HT-29 (cell line): ENCODE measurements at places on chromosomes 6 and 20. TPM values are rescaled to one million over a fixed set of nuclear protein-coding genes. Genes with fewer than 3 reads are reported as not detected.

- no peak for DNase-seq
Measured at GRCh38 chr6:98833307-98834059, 891 bp upstream of the POU3F2 start.

- no peak for DNase-seq
Measured at GRCh38 chr20:45056473-45057173, 44.3 kb downstream of the KCNS1 start.

DNA sequence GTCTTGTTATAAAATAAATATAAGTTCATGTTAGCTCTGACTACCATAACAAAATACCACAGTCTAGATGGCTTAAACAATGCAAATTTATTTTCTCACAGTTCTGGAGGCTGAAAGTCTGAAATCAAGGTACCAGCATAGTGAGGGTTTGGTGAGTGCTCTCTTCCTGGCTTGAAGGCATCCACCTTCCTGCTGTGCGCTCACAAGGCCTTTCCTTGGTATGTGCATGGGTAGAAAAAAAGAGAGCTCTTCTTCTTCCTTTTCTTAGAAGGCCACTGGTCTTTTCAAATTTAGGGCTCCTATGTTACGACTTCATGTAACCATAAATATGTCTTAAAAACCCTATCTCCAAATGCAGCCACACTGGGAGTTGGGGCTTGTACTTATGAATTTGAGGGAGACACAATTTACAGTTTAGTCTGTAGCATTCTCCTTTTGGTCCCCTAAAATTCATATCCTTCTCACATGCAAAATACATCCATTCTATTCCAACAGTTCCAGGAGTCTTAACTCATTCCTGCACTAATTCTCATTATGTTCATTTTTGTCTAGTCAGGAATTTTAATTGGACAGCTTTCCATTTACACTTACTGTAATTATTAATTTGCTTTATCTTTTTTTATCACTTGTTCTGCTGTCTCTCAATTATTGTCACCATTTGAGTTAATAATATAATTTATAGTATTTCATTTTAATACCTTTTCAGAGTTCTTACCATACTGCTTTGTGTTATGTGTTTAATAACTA, 381.9 kb upstream of the EPHA7 start:
- DNase-seq, result no peak

DNA sequence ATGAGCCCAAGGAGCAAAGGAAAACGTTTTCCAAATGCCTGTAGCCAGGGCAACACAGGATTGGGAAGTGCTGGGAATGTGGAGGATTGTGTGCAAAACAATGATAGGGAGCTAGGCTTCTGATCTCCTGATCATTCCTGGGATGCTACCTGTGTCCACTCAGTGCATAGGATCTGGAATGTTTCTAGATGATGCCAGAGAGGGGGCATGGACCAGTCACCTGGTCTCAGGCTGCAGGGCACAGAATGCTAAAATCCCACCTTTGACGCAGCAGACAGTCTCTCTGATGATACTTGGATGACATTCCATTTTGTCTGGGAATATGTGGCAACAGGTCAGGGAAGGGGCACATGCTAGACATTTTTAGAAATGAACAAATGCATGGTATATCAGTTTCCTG, 128.9 kb downstream of the CLIC5 start:
- DNase-seq, result no peak

DNA sequence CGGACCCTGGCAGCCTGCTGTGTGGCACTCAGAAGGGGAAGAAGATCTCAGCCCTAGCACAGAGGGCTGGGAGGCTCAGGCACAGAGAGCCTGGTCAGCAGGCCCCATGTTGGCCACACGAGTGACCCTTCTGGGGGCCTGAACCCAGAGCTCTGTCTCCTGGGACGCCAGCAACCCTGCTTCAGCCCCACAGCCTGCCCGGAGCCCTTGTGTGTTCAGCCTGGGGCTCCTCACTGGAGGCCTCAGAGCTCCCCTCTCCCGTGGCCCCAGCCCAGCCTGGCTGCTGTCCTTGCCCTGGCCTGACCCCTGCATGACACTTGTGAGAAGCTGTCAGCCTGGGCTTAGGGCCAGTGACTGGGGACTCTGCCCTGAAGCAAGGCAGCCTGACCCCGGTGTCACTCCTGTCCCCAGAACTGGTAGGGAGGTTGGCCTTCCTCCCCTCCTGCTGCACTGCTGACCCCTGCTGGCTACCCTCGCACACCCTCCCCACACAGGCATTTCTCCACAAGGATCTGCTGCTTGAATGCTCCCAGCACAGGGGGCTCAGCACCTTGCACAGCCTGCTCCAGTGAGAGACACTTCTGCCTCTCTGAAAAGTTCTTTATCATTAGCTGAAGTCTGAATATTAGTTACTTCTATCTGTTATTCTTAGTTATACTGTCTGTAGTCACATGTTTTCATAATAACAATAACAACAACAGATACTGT, 15.4 kb upstream of the IP6K3 start:
- peak; percentile 73 for DNase-seq

DNA sequence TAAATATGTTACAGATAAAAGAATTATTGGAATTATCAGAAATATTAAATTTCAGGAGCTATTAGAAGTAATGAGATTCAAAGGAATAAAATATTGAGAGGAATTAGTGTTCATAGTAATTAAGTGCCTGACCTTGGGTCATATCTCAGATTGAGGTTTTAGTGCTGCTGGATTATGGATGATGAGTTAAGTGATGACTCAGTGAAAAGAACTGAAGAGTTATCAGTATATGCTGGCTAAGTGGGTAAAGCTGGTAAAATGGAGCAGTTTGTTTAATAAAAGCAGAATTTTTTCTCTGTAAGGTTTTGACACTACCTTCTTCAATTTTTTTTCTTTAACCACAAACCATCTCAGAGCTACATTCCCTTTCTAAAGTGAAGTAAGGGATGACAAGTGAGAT, 206.7 kb downstream of the MANEA start:
- no peak for DNase-seq

The UST gene
- total RNA-seq, result 3.1 and 3.7 TPM in 2 replicates

The ULBP2 gene
- total RNA-seq, result 3.2 and 5.3 TPM in 2 replicates

The WFDC10B gene
- total RNA-seq, result not detected in 2 replicates

The SLC52A3 gene
- total RNA-seq, result 21.2 and 33.7 TPM in 2 replicates

The SOX18 gene
- not detected in 2 replicates for total RNA-seq

The ENPP3 gene
- total RNA-seq, result not detected in 2 replicates

The FAM217A gene
- total RNA-seq, result not detected in 2 replicates

The KIF13A gene
- 20.4 and 24.4 TPM in 2 replicates for total RNA-seq

The SEMG1 gene
- not detected in 2 replicates for total RNA-seq
